Stomach (tissue), 19 donors: ENCODE measurements at places on chromosomes 16 and 17. TPM values are rescaled to one million over a fixed set of nuclear protein-coding genes. Genes with fewer than 3 reads are reported as not detected.

- no peak overlapping the region for H3K4me3 ChIP-seq
- peak overlapping the region; percentile 50 for H3K27ac ChIP-seq
- no peaks in the 10 kb centered on the region for H3K27me3 ChIP-seq
Observed at GRCh38 chr17:2188971-2189630, 114.5 kb downstream of the SMG6 start.

- peaks cover 91% of the 10 kb centered on the region for H3K27me3 ChIP-seq
- no peak overlapping the region for H3K4me3 ChIP-seq
- H3K4me1 ChIP-seq: no peaks in the 10 kb centered on the region
- H3K36me3 ChIP-seq: no peaks in the 10 kb centered on the region
- DNase-seq: no peak
Observed at GRCh38 chr17:5598457-5598856, 14.1 kb upstream of the NLRP1 start.

GRCh38 chr16:67668495-67669157, 2.0 kb downstream of the C16orf86 start:
- DNase-seq: peak; percentile 9
- H3K36me3 ChIP-seq: peaks cover 5% of the 10 kb centered on the region
- peak overlapping the region; percentile 93 for H3K27ac ChIP-seq
- H3K4me3 ChIP-seq: no peak overlapping the region
- no peaks in the 10 kb centered on the region for H3K27me3 ChIP-seq

GRCh38 chr17:57649731-57650484, 95.2 kb downstream of the CCDC182 start:
- H3K27me3 ChIP-seq: no peaks in the 10 kb centered on the region
- no peak for DNase-seq
- no peak overlapping the region for H3K4me3 ChIP-seq
- H3K4me1 ChIP-seq: no peaks in the 10 kb centered on the region

- no peaks in the 10 kb centered on the region for H3K27me3 ChIP-seq
- H3K36me3 ChIP-seq: no peaks in the 10 kb centered on the region
- no peak for DNase-seq
- H3K27ac ChIP-seq: no peak overlapping the region
- H3K4me3 ChIP-seq: no peak overlapping the region
Observed at GRCh38 chr16:47047524-47048203, 74.2 kb upstream of the DNAJA2 start.

DNA sequence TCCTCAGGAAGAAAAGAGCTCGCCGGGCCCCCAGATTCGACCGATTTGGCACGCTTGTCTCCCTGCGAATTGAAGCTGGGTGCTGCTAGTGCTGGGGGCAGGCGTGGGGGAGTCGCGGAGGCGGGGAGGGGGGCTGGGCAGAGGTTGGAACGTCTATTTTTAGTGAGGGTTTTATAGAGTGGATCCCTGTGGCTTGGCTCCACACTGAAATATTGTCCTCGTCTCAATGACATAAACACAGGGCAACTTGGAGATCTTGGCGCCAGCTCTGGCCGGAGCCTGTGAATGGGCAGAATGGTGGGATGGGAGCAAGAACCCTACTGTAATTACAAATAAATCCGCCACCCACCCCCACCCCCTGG, 15.7 kb upstream of the NOG start:
- H3K36me3 ChIP-seq: no peaks in the 10 kb centered on the region
- no peak overlapping the region for H3K4me3 ChIP-seq
- H3K4me1 ChIP-seq: peaks cover 12% of the 10 kb centered on the region
- no peaks in the 10 kb centered on the region for H3K27me3 ChIP-seq
- H3K27ac ChIP-seq: no peak overlapping the region

GRCh38 chr16:51231702-51232101, 80.6 kb upstream of the SALL1 start:
- no peaks in the 10 kb centered on the region for H3K36me3 ChIP-seq
- no peak for DNase-seq
- H3K27me3 ChIP-seq: no peaks in the 10 kb centered on the region
- no peaks in the 10 kb centered on the region for H3K4me1 ChIP-seq
- no peak overlapping the region for H3K4me3 ChIP-seq

GRCh38 chr17:62819511-62820221, 11.6 kb upstream of the MARCHF10 start:
- peak; percentile 93 for DNase-seq
- H3K27ac ChIP-seq: peak overlapping the region; percentile 64
- H3K4me3 ChIP-seq: no peak overlapping the region

GRCh38 chr16:11094075-11094856, 149.9 kb downstream of the CLEC16A start:
- peaks cover 10% of the 10 kb centered on the region for H3K36me3 ChIP-seq
- peaks cover 52% of the 10 kb centered on the region for H3K4me1 ChIP-seq
- H3K4me3 ChIP-seq: no peak overlapping the region
- peak overlapping the region; percentile 79 for H3K27ac ChIP-seq
- peak; percentile 60 for DNase-seq
- H3K27me3 ChIP-seq: no peaks in the 10 kb centered on the region

DNA sequence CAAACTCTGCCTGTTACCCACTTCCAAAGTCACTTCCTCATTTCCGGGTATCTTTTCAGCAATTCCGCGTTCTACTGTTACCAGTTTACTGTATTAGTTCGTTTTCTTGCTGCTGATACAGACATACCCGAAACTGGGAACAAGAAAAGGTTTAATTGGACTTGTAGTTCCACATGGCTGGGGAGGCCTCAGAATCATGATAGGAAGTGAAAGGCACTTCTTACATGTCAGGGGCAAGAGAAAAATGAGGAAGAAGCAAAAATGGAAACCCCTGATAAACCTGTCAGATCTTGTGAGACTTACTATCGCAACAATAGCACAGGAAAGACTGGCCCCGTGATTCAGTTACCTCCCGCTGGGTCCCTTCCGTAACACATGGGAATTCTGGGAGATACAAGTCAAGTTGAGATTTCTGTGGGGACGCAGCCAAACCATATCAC, 30.9 kb downstream of the PAFAH1B1 start:
- no peak for DNase-seq
- H3K27ac ChIP-seq: peak overlapping the region; percentile 11
- peaks cover 22% of the 10 kb centered on the region for H3K4me1 ChIP-seq
- H3K27me3 ChIP-seq: no peaks in the 10 kb centered on the region
- H3K36me3 ChIP-seq: no peaks in the 10 kb centered on the region
- no peak overlapping the region for H3K4me3 ChIP-seq

- H3K27me3 ChIP-seq: no peaks in the 10 kb centered on the region
- no peaks in the 10 kb centered on the region for H3K36me3 ChIP-seq
- DNase-seq: peak; percentile 21
- H3K4me1 ChIP-seq: peaks cover 9% of the 10 kb centered on the region
Observed at GRCh38 chr16:14289692-14290340, 218.7 kb downstream of the MRTFB start.

GRCh38 chr16:12178251-12178990, 201.9 kb downstream of the SNX29 start:
- H3K27me3 ChIP-seq: no peaks in the 10 kb centered on the region
- no peak overlapping the region for H3K27ac ChIP-seq
- DNase-seq: no peak
- H3K4me1 ChIP-seq: no peaks in the 10 kb centered on the region
- H3K4me3 ChIP-seq: no peak overlapping the region
- no peaks in the 10 kb centered on the region for H3K36me3 ChIP-seq

DNA sequence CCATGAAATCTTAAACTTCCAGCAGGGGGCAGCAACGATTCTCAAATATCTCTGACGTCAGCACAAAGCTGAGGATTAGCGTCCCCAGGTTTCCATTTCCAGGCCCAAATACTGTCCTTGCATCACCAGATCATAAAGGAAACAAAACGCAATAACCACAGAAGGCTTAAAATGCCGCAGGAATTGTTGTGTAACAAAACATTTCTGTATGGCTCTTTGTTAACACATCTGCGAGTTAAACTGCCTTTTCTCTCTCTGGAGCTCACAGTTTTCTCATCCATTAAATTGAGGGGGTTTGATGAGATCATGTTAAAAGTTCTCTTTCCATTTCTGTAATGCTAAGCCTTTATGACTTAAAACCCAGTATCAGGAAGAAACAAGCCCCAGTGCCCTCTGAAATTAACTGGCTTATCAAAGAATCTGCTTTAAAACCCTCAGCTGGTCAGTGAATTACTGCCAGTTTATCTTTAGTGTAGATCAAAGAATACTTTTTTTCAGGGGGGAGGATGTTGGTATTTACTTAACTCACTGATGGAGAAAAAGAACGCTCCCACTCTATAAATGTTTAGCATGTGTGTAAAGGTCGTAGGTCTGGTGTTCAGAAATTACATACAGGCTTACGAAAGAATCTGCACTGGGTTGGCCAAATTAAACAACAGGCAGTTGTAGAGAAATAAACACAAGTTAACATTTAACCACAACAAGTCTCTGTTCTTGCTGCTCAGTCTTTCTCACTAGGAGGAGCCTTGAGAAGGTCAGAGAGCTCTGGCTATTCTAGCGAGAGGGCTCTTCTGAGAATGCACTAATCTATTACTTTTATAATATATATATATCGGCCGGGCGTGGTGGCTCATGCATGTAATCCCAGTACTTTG, 10.6 kb upstream of the TERF2 start:
- H3K4me3 ChIP-seq: peak overlapping the region; percentile 8
- H3K36me3 ChIP-seq: no peaks in the 10 kb centered on the region
- no peaks in the 10 kb centered on the region for H3K27me3 ChIP-seq
- peak; percentile 78 for DNase-seq
- peak overlapping the region; percentile 83 for H3K27ac ChIP-seq
- H3K4me1 ChIP-seq: peaks cover 41% of the 10 kb centered on the region

- no peaks in the 10 kb centered on the region for H3K4me1 ChIP-seq
- H3K27ac ChIP-seq: no peak overlapping the region
- peak; percentile 47 for DNase-seq
- no peak overlapping the region for H3K4me3 ChIP-seq
Observed at GRCh38 chr16:67748834-67749233, 29.7 kb upstream of the GFOD2 start.

DNA sequence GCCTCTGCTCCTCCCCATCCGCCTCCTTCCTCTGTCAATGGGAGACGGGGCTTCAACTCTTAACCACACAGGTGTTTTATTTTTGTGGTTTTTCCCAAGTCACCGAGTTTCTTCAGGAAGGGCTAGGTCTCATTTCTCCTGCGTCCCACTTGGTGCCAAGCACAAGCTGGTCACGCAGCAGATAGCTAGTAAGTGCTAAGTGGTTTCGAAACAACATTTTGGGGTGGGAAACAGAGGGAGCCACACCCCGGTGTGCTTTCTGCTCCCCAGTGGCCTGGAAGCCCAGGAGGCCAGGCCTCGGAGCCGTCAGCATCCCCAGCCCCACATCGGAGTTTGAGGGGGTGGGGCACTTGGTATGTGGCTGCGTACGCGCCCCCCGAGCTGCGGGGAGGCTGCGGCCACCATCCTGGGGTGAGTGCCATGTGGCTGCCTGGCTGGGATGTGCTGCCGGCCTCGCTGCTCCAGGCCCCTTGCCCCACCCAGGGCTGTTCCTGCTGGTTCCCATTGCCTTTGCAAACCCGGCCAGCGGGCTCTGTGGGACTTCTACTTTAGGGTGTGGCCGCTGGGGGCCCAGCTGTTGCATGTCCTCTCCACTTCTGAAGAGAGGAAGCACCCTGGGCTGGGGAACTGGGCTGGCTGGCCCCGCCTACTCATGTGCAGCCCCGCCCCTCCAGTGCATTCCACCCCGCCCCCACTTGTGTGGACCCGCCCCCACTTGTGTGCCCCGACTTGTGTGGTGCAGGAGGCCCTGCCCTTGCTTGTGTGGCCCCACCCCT, 55.6 kb downstream of the BAIAP2 start:
- H3K4me1 ChIP-seq: peaks cover 73% of the 10 kb centered on the region
- peaks cover 52% of the 10 kb centered on the region for H3K36me3 ChIP-seq
- H3K27ac ChIP-seq: peak overlapping the region; percentile 5
- H3K27me3 ChIP-seq: no peaks in the 10 kb centered on the region
- DNase-seq: peak; percentile 87

DNA sequence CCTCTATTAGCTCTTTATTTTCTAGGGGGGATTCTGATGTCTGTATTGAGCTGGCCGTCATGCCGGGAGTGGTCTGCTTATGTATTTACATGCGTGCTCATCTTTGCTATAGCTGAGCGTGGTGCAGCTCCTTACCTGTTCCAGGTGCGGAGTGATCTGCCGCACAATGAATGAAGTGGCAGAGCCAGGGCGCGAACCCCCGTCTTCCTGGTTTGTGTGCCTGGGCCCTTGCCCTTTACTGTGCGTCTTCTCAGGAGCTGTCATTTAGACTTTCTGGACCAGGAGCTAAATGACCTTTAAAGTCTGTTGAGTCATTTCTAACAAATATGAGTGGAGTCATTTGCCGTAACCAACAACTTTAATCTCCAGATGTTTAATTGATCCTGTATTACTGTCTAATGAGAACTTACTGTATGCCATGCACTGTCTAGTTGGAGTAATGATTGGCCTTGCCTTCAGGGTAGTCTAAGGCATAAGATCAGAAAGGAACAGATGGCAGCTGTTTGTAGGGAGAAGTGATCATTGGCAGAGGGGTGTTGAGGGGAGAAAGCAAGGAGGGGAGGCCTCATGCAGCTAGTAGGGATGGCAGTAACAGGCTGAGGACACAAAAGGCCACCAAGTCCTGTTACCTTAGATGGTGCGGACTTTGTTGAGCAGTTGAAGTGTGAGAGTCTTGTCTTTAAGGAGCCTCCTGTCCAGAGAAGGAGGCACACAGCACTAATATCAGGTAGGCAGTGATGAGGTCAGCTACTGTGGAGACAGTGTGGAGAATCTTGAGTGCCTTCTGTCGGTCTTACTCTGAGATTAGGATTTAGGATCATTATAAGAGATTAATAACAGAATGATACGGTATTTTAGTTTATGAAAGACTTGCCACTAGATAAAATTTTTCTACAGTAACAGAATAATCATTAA, 53.9 kb downstream of the USP10 start:
- H3K27me3 ChIP-seq: no peaks in the 10 kb centered on the region
- H3K4me3 ChIP-seq: no peak overlapping the region
- peaks cover 74% of the 10 kb centered on the region for H3K4me1 ChIP-seq
- DNase-seq: no peak

GRCh38 chr16:68367030-68367429, 56.2 kb downstream of the PRMT7 start:
- H3K27me3 ChIP-seq: no peaks in the 10 kb centered on the region
- peak; percentile 48 for DNase-seq

- H3K4me3 ChIP-seq: no peak overlapping the region
- no peaks in the 10 kb centered on the region for H3K27me3 ChIP-seq
- peaks cover 5% of the 10 kb centered on the region for H3K4me1 ChIP-seq
Observed at GRCh38 chr17:68705714-68706076, 104.5 kb upstream of the FAM20A start.

- DNase-seq: no peak
- H3K4me3 ChIP-seq: no peak overlapping the region
- H3K36me3 ChIP-seq: no peaks in the 10 kb centered on the region
- H3K27ac ChIP-seq: no peak overlapping the region
Observed at GRCh38 chr16:17556276-17557052, 85.7 kb upstream of the XYLT1 start.

Gene CDH8
- not detected for total RNA-seq

Gene MT1G
- total RNA-seq: not detected

Gene PSKH1
- total RNA-seq: 17.5 TPM

Gene FOXN1
- 0.43 TPM for total RNA-seq

Gene KCNH4
- not detected for total RNA-seq

Gene ZG16B
- not detected for total RNA-seq

Gene SKAP1
- not detected for total RNA-seq
